ENCODE measurements at places on chromosomes 2 and 18.

DNA sequence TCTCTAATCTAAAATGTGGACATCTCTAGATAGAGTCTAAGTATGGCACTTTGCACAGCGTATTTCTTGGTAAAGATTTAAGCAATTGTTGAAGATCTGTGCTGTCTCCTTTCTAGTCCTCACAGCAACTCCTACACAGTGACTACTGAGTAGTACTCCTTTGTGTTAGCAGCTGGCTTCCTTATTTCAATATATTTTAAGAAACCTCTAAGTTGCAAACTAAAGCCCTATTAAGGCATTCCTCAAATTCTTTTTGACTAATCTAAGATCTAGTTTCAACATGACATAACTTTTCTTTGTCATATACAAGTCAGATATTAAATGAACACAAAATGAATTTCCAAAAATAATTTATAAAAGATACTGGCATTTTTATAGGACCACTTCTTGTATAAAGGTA, 121.8 kb upstream of the DNAJC10 start:
- no peak for DNase-seq

- DNase-seq: peak; percentile 53
These were observed 4.4 kb downstream of the SMAD7 start for GRCh38 chr18:48946329-48946835.

DNA sequence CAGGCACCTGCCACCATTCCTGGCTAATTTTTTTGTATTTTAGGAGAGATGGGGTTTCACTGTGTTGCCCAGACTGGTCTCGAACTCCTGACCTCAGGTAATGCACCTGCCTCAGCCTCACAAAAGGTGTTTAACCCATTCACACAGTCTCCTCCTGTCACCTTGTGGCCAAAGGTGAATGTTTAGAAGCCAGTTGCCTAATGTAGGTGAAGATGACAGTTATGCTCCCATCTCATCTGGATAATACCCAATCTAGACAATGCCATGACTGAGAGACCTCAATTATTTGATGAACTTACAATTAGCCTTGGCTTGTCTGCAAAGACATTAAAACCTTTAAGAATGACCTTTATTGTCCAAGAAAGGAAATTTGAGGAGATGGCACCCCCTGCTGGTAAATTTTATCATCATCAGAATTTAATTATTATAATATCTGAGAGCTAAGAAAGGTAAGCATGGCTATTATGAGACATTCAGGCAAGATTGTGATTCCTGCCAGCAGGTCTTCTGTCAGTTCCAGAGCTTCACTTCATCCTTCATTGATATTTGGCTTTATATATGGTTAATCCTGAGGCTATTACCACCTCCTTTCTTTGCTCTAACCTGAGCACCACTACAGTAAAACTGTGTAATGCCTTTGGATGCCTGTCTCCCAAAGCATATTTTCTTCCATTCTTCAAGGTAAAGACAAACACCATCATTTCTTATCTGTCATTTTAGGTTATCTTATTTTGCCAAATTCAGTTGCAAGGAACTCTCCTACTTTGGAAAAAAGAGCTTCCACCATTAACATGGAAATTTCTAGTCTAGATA, 117.6 kb downstream of the FAM124B start:
- DNase-seq: no peak

GRCh38 chr2:1771626-1772280, 27.4 kb upstream of the PXDN start:
- no peak for DNase-seq

- no peak for DNase-seq
These were observed 230.0 kb upstream of the TPO start for GRCh38 chr2:1183300-1183699.

DNA sequence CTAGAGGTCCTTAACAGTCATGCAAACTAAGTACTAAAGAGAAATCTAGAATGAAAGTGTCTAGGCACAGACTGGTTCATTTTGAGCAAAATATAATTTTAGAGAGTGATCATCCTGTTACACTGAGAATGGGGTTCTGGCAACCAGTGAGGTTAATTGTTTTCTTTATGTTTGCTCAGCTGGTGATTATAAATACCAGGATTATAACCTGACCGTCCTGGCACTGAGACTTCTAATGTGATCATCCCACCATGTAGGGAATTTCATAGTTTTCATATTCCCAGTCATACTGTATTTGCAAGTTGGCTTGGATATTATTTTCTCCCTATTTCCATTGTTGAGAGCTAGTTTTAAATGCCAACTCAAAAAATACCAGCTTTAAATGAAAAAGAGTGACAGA, 852.5 kb upstream of the LRATD1 start:
- DNase-seq: no peak

GRCh38 chr2:201208563-201209252, 25.8 kb downstream of the CASP10 start:
- no peak for DNase-seq

DNA sequence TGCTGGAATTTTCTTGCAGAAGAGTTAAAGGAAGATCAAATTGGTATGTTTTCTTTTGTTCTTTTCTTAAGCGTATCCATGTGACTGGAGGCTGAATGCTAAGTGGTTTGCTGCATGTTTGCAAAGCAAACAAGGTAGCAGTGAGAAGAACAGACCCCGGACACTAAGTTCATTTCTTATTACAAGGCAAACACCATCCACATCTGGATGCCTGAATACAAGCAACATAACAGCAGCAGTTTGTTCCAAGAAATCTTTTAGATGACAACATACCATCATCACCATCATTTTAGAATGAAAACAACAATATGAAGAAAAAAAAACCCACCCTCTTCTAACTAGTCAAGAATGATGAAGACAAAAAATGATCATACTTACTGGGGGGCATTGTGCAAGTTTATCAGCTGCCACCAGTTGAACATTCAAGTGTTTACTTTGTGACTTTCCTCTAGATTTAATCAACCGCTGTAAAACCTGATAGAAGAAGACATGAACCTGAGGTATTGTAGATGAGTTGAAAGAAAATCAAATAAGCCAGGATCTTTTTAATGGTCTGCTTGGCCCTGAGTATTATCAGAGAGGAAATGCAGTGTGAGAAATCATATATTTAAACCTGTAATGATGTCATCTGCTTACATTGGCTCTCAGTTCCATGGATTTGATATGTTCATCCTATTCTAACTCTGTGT, 25.0 kb upstream of the ARL5A start:
- no peak for DNase-seq

DNA sequence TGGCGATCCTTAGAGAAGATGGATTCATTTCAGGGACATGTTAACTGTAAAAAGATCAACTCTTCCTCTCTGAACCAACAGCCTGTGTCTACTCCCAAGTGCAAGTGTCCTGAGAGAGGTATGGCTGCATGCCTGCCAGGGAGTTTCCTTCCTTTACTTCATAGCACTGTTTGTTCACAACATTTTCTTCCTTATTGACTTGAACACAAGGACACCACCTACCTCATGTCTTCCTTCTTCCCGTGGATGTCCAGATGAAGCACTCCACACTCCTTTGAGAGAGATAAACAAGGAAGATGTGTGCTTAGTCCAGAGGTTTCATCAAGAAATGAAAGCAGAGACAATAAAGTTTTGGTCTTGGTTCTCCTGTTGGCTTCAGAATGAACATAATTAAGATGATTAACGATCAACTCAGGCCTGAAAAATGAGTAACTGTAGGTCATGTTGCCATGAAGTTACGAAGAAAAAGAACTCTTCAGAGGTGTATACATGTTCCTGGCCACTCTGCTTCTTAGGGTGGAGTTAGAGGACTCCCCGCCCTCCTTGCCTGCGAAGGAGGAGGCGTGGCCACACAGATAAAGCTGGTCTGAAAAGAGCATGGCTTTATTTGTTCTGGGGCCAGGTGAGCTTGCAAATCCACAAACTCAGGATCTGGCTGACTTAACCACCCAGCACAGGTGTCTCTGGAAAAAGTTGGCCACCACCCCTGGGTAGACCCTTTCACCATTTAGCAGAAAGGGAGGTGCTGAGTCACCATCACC, 155.0 kb upstream of the KCTD1 start:
- DNase-seq: no peak

- DNase-seq: no peak
These were observed 104.1 kb downstream of the CHN1 start for GRCh38 chr2:174901075-174901474.

GRCh38 chr2:19078709-19079108, 279.7 kb downstream of the OSR1 start:
- DNase-seq: no peak

DNA sequence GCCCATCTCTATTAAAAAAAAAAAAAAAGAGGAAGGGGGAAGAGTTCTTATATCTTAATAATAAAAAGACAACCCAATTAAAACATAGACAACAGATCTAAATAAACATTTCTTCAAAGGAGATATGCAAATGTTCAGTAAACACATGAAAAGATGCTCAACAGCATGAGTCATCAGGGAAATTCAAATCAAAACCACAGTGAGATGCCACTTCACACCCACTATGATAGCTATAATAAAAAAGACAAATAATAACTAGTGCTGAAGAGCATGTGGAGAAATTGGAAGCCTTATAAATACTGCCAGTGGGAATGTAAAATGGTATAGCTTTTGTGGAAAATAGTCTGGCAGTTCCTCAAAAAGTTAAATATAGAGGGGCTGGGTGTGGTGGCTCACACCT, 61.5 kb upstream of the CYP20A1 start:
- no peak for DNase-seq

GRCh38 chr18:35407871-35408481, 30.8 kb upstream of the ZNF396 start:
- DNase-seq: no peak

GRCh38 chr2:215764441-215765048, 248.8 kb downstream of the MREG start:
- peak; percentile 86 for DNase-seq

DNA sequence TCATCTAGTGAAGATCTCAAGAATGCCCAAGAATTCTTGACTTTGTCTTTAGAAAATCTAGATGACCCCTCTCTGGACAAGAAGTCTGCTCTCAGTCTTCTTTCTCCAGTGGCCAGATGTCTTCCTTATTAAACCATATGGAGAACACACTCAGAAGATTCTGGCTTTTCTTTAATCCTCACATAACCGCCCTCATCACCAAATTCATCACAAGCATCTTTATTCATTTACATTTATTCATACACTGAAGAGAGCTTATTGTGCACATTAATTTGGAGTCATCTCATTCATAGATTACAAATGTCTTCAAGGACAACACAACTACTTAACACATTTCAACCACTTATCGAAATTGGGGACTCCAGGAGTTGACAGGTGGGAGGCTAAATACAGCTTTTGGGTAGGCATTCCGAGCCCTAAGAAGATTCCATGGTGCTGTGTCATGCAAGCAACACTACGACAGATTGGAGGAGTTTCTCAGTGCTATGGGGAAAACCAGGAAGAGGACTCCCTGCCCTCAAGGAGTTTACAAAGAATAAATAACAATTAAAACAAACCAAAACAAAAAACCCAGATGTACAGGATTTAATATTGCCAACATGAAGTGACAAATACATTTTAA, 64.8 kb upstream of the LCLAT1 start:
- no peak for DNase-seq

DNA sequence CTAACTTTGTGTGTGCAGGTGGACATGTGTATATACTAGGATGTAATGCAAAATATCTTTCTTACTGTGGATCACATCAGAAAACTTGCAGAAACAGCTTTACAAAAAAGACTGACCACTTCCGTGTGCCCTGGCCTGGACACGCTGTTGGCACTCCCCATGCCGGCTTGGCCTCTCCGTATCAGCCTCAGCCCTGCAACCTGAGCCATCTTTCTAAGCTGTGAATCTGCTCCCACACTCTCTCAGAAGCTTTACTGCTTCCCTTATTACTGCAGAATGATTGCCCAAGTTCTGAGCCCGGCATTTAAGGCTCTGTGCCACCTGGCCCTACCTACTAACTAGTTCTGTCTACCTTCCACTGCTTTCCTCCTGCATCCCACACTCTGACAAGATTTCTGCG, 37.8 kb downstream of the MYO7B start:
- no peak for DNase-seq

- peak; percentile 82 for DNase-seq
These were observed 80.1 kb upstream of the MAP3K20 start for GRCh38 chr2:172995323-172996244.

- no peak for DNase-seq
These were observed 612.5 kb downstream of the IRS1 start for GRCh38 chr2:226187156-226187555.

GRCh38 chr2:76211991-76212985, 501.6 kb upstream of the GCFC2 start:
- DNase-seq: no peak

DNA sequence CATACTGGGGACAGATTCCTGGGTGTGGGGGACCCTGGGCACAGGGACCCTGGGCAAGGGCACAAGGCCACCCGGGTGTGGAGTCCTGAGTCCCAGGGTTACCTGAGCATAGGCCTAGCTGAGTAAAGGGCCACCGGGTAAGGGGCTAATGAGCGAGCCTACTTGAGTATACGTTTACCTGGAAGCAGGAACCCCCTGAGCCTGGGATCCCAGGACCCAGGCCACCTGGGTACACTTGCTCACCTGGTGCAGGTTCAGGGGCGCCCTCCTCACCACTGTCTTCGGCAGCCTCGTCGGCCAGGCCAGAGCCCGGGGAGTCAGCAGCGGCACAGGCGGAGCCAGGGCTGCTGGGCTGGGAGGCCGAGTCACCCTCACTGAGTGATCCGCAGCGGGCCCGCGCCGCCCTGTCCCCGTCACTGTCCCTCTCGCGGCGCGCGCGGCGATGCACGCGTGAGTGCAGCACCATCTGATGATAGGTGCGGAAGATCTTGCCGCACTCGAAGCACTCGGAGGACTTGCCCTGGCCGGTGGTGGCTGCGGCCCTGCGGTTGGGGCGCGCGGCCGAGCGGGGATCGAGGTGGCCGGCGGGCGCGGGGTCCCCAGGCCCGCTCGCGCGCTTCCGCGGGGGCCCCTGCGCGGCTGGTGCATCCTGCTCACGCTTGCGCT, 53.9 kb downstream of the ZNF516 start:
- no peak for DNase-seq
